Neural crest cell (in vitro differentiated cells): ENCODE measurements at places on chromosomes 2 and 18.

- no peak for DNase-seq
- peaks cover 3% of the 10 kb centered on the region for H3K27me3 ChIP-seq
- no peaks in the 10 kb centered on the region for H3K4me1 ChIP-seq
- no peak overlapping the region for H3K4me3 ChIP-seq
- H3K36me3 ChIP-seq: peaks cover 6% of the 10 kb centered on the region
- H3K27ac ChIP-seq: no peak overlapping the region
Observed at GRCh38 chr2:119668546-119668945, 10.5 kb upstream of the TMEM177 start.

- no peaks in the 10 kb centered on the region for H3K4me1 ChIP-seq
- no peak overlapping the region for H3K27ac ChIP-seq
- H3K36me3 ChIP-seq: peaks cover 4% of the 10 kb centered on the region
- no peaks in the 10 kb centered on the region for H3K27me3 ChIP-seq
Observed at GRCh38 chr2:240462073-240462706, 26.7 kb downstream of the GPC1 start.

- no peaks in the 10 kb centered on the region for H3K36me3 ChIP-seq
- peak overlapping the region; percentile 95 for H3K27ac ChIP-seq
- DNase-seq: no peak
- H3K4me1 ChIP-seq: peaks cover 68% of the 10 kb centered on the region
Observed at GRCh38 chr2:42928161-42928691, 135.8 kb upstream of the HAAO start.

- H3K36me3 ChIP-seq: no peaks in the 10 kb centered on the region
- H3K27ac ChIP-seq: no peak overlapping the region
- H3K27me3 ChIP-seq: no peaks in the 10 kb centered on the region
- no peak for DNase-seq
- no peaks in the 10 kb centered on the region for H3K4me1 ChIP-seq
Observed at GRCh38 chr2:197908990-197909776, 104.8 kb downstream of the PLCL1 start.

GRCh38 chr2:28424799-28425463, 32.3 kb downstream of the FOSL2 start:
- no peaks in the 10 kb centered on the region for H3K4me1 ChIP-seq
- H3K4me3 ChIP-seq: no peak overlapping the region
- peaks cover 2% of the 10 kb centered on the region for H3K27me3 ChIP-seq
- no peaks in the 10 kb centered on the region for H3K36me3 ChIP-seq
- H3K27ac ChIP-seq: no peak overlapping the region

DNA sequence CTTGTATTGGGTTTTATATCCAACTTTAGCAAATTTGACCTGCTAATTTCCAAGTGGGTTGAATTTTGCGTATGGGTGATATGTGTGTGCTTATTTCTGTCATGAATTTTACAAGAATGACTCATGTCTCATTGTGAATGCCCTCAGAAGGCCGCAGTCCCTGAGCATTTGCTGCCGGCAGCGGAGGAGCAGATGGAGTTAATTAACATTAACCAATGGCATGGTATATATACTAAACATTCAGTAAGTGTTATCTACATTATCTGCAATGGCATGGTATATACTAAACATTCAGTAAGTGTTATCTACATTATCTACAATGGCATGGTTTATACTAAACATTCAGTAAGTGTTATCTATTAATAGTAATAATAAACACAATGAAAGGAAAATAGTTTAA, 90.1 kb downstream of the DOK6 start:
- H3K27ac ChIP-seq: no peak overlapping the region
- H3K27me3 ChIP-seq: no peaks in the 10 kb centered on the region
- no peak overlapping the region for H3K4me3 ChIP-seq

DNA sequence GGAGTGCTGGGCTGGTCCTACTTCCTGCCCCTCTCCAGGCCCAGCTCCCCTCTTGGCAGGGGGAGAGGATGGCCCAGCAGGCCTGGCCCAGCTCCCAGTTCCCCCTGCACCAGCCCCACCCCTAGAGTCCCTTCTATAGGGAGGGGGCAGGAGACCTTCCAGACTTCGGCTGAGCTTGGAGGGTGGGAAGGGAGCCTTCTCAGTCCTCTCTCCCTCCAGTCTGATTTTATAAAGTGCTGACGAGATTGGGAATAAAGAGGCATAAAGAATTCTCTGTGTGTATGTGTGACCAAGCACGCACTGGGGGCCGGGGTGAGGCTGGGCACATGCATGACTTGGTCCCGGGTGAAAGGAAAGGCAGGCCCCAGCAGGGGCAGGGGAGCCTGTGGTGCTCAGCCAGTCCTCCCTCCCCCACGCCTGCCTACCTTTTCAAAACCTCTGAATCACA, 5.1 kb downstream of the CHPF start:
- peaks cover 38% of the 10 kb centered on the region for H3K4me1 ChIP-seq
- H3K27ac ChIP-seq: peak overlapping the region; percentile 75
- peak overlapping the region; percentile 62 for H3K4me3 ChIP-seq
- DNase-seq: no peak
